Hepatocyte (in vitro differentiated cells): ENCODE measurements at places on chromosomes 3 and 15. TPM values are rescaled to one million over a fixed set of nuclear protein-coding genes. Genes with fewer than 3 reads are reported as not detected.

- no peak for DNase-seq
Observed at GRCh38 chr3:132545471-132545870, 51.6 kb upstream of the ACKR4 start.

CPEB1 gene
- 0.87 and 1.6 TPM in 2 replicates for total RNA-seq

DNA sequence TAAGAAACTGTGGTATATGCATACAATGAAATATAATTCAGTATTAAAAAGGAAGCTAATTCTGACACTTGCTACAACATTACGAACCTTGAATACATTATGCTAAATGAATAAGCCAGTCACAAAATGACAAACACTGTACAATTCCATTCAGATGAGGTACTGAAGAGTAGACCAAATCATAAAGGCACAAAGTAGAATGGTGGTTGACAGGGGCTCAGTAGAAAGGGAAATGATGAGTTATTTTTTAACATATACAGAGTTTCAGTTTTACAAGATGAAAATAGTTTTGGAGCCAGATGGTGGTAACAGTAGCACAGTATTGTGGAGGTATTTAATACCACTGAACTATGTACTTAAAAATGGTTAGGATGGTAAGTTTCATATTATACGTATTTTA, 254.6 kb upstream of the RBMS3 start:
- DNase-seq: no peak

DNA sequence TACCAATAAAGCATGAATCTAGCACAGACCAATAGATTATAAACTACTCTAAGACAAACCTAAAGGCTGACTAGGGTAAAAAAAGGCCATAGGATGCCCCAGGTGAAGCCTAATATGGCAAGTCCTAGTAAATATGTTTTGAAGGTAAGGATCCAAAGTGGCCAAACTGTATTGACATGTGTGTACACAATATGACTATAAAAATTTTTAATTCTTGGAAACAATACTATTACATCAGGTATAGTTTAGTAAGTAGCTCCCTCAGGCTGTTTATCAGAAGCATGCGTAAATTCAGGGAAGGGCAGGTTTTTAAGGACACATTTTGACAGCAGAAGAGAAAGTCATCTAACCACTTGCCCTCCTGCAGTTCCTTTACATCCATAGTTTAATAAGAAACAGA, 18.8 kb downstream of the GNB4 start:
- no peak for DNase-seq

- DNase-seq: no peak
Observed at GRCh38 chr3:179398574-179399231, 51.2 kb downstream of the MFN1 start.
